ENCODE measurements at places on chromosomes 16 and 17.

DNA sequence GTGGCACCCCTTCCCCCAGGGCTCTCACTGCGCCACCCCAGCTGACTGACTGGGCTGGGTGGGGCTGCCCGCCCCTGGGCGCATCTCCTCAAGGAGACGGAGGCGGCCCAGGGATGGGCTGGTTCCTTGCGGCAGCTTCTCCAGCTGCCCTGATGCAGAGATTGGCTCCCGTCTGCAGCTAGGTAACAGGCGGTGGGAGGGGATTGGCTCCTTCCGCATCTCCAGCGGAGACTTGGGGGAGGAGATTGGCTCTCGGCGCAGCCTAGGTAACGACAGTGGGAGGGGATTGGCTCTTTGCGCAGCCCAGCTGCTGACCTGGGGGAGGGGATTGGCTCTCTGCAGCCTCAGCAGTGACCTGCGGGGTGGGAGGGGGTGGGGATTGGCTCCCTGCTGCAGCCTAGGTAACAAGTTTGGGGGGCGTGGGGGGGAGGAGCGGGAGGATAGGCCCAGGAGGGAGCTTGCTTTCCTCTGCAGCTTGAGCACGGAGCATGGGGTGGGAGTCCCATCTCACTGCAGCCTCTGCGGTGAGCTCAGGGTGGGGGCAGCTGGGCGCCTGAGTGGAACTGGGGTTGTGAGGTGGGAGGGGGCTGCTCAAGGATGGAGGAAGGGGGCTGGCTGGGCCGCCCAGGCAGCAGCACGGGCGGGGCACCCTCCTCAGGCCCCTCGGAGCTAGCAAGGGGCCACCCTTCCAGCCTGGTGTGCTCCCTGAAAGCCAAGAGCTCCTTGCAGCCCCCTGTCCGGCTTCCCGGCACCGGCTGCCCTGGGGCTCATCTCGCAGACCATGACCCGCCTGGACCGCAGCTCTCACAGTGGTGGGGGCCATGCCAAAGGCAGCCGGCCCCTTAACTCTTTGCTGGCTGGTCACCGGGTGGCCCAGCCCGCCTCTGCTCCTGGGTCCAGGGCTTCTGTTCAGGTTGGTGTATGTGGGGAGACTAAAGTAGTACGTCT is 6.4 kb downstream of the NFE2L1 start:
- DNase-seq: no peak

DNA sequence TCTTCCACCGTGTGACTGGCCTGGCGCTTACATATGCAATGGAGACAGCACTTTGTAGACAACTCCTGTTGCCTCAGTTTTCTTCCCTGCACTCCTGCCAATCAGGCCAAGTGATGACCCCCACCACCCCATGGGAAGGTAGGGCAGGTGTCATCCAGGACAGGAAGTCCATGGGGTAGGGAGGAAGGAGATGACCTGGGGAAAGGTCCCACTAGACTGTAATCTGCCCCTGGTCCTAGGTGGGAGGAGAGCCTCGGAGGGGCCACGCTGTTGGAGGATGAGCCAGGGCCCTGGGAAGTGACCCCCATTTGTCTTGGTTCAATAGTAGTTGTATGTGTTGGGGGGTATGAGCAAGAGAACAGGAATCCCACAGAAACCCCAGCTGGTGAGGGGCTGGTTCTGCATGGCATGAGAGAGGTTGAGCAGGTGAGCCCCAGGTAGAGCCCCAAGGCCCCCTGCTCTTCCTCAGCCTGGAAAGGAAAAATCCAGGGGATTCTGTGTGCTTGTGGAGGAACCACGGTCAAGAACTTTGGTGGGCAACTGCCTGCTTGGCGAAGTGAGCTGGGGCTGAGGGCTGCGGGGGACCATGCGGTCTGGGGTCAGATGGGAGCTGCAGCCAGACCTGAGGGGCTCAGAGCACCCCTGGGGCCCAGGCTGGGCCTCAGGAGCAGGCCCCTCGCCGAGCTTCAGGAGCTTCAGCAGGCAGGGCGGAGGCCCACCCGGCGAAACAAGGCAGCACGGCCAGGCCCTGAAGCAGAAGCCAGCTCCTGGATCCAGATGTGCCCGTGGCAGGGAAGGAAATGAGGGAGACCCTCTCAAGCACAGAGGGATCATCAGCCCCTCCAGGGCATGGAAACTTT is 50.7 kb downstream of the NT5M start:
- no peak for DNase-seq

DNA sequence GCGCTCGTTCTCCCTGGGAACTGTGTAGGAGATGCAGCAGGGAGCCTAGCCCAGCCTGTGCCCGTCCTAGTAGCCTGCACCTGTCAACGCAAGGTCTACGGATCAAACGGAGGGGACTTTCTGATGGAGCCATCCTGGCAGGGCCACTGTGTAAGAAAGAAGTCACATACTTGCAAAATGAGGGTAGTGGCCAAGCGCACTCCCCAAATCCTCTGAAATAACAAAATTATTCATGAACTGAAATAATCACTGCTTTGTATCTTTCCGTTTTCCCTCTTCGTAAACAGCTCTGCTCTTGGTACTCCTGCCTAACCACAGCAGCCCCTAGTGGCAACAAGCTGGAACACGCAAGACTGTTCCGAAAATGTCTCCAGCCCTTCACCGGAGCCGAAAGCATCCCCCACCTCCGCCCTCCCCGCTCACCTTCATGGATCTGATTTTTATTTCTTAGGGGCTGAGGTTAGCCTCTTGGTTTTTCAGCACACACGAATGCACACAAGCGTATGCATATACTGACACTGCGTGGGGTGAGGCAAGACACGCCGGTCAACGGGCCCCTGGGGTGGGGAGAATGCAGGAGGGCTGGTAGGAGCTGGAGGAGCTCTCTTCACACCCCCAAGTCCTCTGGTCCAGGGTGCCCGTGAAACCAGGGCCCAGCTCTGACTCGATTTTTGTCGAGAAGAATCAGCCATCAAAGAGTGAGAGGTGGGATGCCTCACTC is 100.8 kb downstream of the ABCC12 start:
- DNase-seq: no peak

GRCh38 chr17:62859146-62859545 is 51.0 kb upstream of the MARCHF10 start:
- no peak for DNase-seq

DNA sequence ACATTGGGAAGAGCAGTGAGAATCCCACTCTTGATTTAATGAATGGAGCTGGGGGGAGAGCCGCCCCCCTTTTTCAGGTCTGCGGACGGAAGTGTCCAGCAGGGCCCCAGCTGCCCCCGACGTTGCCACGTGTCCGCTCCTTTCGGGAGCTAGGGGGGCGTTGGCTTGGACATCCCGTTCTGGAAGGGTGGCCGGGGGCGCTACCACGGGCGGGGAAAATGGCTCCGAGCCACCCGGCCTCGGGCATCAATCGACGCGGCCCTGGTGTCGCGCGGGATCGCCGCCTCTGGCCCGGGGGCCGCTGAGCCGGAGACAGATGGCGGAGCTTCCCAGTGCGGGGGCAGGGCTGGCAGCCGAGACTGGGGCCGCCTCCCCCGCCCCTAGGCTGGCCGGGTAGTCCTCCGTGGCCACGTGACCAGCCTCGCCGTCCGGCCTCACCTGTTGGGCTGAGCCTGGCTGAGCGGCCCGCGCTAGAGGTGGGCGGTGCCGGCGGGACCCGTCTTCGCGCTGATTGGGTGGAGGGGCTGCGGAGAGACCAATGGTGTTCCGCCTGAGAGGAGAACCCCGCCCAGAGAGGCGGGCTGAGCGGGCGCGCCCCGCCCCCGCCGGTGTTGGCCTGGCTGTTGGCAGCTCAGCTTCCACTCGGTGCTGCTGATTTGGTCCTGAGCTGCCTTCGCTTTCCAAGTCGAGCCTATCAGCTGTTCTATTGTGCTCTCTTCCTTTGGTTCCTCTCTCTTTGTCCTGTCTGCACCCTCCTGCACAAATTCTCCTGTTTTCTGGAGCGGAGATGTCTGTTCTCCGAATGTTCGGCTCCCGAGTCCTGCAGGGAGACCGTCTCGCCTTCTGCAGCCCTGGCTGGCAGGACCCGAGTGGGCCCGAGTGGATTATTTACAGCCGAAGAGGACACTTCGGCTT is 8.3 kb downstream of the HS3ST3B1 start:
- DNase-seq: peak; percentile 96

DNA sequence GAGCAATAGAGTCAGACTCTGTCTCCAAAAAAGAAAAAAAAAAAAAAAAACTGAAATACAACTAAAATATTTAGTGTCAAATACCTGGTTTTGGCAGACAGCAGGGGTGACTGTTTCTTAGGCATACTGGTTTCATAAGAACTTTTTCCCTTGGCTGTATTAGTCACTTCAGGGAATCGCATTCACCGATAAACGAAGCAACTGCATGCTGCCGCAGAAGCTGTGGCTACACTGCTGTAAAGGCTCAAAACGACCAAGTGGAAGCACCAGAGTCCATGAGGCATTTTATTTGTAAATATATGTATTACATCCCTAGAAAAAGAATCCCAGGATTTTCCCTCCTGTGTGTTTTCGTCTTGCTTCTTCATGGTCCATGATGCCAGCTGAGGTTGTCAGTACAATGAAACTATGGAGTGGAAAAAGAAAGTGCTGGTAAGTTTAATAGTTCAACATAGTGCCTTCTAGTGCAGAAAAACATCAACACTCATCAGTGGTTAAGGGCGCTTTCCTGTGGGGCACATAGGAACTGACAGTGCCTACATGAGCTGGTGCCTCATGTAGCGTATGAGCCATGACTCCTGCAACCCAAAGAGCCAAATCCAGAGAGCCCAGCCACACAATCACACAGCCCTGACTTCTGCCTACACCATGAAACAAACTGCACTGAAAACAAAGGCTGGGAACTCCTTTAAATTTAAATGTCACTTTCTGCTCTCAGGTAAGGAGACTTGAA is 7.3 kb downstream of the RPS15A start:
- no peak for DNase-seq

All from activated T-cell treated with anti-CD3 and anti-CD28 coated beads, Interleukin-2, amount 50 U/mL, for 1 hour (primary cell).